ENCODE measurements at places on chromosomes 5 and 9.

DNA sequence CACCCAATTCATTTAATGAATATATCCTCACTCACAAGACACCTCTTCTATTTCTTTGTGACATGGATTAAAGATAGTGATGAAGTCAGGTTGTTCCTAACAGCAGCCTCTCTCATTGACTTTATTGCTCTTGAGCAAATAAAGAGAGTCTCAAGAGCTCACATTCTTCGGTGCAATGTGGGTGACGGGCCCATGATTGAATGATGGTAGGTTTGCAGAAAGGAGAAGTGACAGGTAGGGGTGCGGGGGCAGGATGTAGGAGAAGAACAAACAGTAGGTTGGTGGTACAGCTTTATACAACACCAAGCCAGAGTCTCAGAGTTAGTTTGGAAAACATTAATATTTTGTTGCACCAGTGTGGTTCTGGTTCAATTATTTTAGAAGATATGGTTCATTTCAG is 122.2 kb downstream of the SLIT3 start:
- DNase-seq, result no peak

DNA sequence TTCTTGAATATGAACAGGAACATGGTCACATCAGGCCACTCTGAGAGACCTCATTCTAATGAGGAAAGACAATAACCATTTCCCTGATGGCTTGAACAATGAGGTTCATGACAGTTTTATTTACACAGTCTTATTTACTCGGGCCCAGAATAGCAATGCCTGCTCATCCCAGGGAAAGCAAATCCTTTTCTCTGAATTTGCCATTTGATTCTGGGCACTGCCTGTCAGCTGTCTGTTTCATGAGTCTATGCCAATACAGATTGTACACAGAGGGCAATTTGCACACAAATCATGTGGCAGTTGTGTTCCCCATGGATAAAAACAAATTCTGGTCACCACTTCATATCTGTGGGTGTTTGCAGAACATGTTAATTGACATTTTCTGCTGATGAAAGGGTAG is 492.5 kb downstream of the ACTL7B start:
- no peak for DNase-seq

DNA sequence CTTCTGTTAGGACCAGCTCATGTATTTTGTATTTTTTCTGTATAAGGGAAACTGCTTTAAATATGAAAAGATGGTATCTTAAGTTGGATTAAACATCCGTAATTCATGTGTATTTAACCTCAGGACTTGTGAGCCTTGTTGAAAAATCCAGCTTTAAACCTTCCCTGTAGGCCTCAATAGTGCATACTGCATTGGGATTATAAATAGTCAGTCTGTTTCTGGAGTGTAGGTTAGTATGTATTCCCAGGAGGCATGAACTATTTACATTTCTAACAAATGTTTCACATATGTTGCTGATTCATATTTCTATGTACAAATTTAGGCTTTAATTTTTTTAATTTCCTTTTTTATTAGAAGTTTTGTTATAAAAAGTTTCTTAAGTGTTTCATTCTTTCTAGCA is 137.9 kb upstream of the GRHPR start:
- DNase-seq, result no peak

GRCh38 chr9:3277200-3277599 is 248.6 kb downstream of the RFX3 start:
- no peak for DNase-seq

DNA sequence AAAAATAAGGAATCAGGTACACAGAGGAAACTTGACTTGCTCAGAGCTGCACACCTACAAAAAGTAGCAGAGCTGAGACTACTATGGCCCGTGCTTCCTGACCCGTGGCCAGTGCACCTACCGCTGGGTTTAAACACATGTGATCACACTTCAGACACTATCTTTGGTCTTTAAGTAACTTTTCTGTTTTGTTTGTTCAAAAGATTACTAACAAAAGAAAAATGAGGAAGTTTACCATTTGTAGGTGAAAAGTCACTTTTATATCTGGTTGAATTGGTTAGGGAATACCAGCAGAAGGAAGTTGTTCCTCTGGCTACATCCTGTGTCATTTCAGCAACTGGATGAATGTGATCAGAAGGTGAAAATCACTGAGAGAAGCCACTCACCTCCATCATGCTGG is 6.5 kb upstream of the SYK start:
- no peak for DNase-seq

- no peak for DNase-seq
Observed at GRCh38 chr9:77953590-77953989, 78.0 kb downstream of the GNAQ start.

DNA sequence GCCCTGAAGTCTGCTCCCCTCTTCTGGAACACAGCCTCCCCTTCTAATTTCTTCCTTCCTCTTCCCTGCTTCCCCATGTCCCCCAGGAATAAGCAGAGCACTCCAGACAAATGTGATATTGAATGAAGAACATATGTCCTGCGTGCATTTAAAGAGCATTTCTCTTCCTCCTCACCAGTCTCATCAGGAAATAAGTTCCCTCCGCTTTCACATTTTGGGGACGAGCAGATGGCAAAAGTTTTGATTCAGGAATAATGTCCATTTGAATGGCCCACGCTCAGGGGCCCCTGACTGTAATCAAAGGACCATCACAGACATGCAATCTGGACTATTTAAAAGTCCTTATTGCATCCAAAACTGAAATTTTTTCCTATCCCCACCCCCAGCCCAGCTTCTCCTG is 316.1 kb downstream of the CDK5RAP2 start:
- DNase-seq, result no peak
